Suprapubic skin (tissue), 4 donors: ENCODE measurements at places on chromosomes 5 and 9. TPM values are rescaled to one million over a fixed set of nuclear protein-coding genes. Genes with fewer than 3 reads are reported as not detected.

The TLX3 gene
- total RNA-seq, result not detected

The FAM13B gene
- 18.9 TPM for total RNA-seq

The SLC22A5 gene
- total RNA-seq, result 36.6 TPM

The BTNL8 gene
- total RNA-seq, result not detected

The GPRIN1 gene
- 1.7 TPM for total RNA-seq

The ELAVL2 gene
- 0.53 TPM for total RNA-seq

The TLR4 gene
- 10.5 TPM for total RNA-seq

The SPATA31D4 gene
- total RNA-seq, result not detected

The ECM2 gene
- 6.1 TPM for total RNA-seq

The CDKN2B gene
- 38.8 TPM for total RNA-seq

The NRARP gene
- total RNA-seq, result 62.5 TPM

The ST8SIA4 gene
- 0.97 TPM for total RNA-seq

The IL9 gene
- not detected for total RNA-seq

The EDIL3 gene
- total RNA-seq, result 19.3 TPM

The FAM163B gene
- total RNA-seq, result not detected

The AJM1 gene
- 2.3 TPM for total RNA-seq

The FGF1 gene
- total RNA-seq, result 0.48 TPM

The FOXD4L6 gene
- 0.72 TPM for total RNA-seq

The ELOVL7 gene
- total RNA-seq, result 57.6 TPM

The SCGB3A1 gene
- 4.1 TPM for total RNA-seq

The ARL14EPL gene
- total RNA-seq, result not detected

The GABRP gene
- 9.1 TPM for total RNA-seq

The GRXCR2 gene
- total RNA-seq, result 0.76 TPM

The CDKN2A gene
- 3.4 TPM for total RNA-seq

The COL23A1 gene
- 4.4 TPM for total RNA-seq

The PSIP1 gene
- 17.4 TPM for total RNA-seq

The KCNMB1 gene
- 1.3 TPM for total RNA-seq

The SVEP1 gene
- 15.6 TPM for total RNA-seq

The DAB2 gene
- 11.0 TPM for total RNA-seq

The SHOC1 gene
- 0.56 TPM for total RNA-seq

The WDR31 gene
- total RNA-seq, result 3.5 TPM

The ZFP37 gene
- total RNA-seq, result 3.7 TPM

The IGIP gene
- total RNA-seq, result 16.5 TPM
